ENCODE measurements at places on chromosomes 7 and 10.

GRCh38 chr10:15843695-15844094, 16.6 kb downstream of the MINDY3 start:
- no peak for DNase-seq

DNA sequence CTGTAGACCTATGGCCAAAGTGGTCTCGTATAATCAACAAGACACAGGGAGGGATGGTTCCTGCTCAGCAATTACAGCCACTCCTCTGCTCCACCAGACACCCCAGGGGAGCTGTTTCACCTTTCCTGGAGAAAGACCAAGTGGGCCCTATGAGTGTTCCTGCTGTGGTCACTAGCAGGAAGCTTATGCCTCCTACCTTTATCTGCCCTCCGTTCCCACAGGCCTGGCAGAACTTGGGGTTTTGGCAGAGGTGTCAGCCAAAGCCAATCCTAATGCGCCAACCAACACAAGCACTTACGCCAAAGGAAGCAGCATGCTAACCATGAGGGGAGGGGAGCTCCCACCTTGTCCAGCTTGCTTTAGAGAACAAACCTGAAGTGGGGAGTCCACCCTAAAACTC, 31.2 kb downstream of the XPNPEP1 start:
- DNase-seq: no peak

DNA sequence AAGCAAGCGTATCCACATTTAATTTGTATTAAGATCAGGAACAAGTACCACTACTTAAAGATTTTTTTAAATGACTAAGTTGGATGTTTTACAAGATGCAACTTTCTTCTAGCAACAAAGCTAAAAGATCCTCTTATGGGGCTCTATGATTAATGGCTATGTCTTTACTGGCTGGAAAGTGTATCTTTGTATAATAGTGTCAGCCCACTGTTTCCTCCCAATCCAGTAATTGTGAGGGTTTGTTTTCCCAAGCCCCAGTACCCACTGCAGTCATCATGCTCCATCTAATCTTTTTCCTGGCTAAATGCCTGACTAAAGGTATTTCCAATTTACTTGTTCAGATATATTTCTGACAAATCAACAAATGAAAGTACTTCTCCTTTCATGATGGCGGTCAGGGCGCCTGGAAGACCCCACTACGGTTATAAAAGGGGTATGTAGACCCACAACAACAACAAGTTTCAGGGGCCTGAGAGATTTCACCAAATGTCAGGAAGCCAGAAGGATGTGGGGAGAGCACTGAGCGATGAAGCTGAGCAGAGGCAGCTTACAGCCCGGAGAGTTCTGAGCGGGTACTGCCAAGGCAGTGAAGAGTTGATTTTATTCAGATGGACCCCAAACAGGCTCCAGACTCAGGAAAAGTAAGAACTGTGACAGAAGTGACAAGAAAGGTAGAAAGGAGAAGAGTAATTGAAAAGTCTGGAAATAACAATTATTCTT, 222.6 kb upstream of the KLF14 start:
- no peak for DNase-seq

GRCh38 chr7:106248600-106248999, 36.2 kb downstream of the NAMPT start:
- no peak for DNase-seq

DNA sequence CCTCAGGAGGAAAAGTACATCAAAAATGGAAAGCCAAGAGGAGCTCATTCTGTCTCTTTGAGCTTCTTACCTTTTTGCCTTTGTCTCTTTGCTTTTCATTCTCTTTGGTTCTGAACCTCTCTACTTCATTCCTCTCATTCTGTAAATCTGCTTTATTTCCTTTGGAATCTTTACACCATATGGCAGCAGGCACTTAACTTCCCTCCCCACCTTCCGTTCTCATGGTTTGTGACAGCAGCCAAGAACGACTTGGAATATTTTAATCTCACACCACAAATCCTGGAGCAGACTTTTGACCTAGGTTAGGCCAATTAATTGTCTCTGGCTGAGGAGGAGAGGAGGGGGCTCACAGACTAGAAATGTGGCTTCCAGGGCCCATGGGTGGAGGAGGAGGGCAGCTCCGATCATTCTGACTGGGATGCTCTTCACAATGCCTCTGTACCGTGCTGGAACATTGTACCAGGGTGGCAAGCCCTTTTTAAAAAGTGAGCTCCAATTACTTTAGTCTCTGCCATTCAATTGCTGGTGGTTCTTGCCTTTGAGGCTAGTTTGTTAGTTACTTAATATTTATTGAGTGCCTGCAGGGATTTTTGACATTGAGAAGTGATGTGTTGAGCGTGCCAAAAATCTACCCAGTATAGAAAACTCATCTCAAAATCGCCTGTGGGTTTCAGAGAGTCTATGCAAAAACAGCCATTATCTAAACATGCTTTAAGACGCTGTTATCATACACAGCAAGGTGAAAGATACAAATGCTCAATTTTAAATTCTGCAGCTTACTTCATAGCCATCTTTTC, 386.6 kb downstream of the DPP6 start:
- DNase-seq: no peak

DNA sequence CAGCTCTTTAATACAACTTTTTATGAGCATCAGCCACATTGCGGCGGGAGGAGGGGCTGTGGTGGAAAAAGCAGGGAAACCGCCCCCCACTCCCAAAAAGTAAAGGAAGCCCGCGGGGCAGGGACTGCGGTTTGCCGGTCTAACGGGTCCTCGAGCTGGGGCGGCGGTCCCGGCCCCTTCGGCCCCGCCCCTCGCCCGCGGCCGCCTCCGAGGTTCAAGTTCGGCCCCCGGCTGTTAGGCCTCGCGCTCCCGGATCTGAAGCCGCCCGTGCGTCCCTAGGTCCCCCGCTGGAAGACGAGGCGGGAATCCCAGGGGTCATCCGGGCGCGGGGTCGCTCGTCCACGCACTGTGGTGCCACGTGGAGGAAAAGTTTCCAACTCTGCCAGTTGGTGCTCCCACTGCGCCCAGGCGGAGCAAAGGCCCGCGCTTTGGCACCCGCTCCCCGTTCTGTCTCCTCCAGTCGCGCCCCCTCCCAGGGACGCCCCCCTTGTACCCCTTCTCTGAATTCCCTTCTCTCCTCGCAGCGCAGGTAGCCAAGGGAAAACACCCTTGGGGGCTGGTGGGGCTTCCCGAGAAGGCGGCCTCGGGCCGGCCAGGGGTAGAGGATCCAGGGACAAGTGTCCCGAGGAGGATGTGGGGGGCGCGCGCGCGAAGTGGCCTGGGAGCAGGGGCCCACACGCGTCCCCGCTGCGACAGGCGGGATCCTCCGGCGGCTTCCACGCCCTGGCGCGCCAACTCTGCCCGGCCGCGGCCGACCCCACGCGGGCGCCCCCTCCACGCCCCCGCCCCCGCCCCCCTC, 798 bp upstream of the AUTS2 start:
- peak; percentile 70 for DNase-seq

DNA sequence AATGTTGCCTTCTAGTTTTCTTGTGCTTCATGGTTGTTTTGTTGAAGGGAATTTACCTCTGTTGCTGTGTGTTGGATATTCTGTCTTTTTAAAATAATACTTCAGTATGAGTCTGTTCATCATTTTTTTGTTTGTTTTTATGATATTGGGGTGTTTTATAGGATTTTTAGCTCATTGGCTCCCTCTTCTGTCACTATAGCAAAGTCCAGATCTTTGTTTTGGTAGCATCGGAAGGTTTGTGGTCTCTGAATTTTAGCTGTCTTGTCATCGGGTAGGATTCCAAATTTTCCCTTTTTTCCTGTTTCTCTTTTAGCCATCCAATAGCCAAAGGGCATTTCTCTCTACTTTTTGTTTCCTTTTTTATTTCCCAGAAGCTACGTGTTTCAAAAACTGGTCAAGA, 91.4 kb downstream of the EXOC4 start:
- no peak for DNase-seq

- no peak for DNase-seq
Observed at GRCh38 chr7:73452999-73453635, 19.5 kb downstream of the FZD9 start.

- DNase-seq: no peak
Observed at GRCh38 chr10:100551196-100551595, 15.5 kb downstream of the HIF1AN start.

- no peak for DNase-seq
Observed at GRCh38 chr10:1774796-1775195, 37.5 kb upstream of the ADARB2 start.

- DNase-seq: no peak
Observed at GRCh38 chr7:107998660-107999480, 4.1 kb downstream of the LAMB1 start.

- DNase-seq: no peak
Observed at GRCh38 chr7:95440394-95441038, 5.7 kb upstream of the PON2 start.

DNA sequence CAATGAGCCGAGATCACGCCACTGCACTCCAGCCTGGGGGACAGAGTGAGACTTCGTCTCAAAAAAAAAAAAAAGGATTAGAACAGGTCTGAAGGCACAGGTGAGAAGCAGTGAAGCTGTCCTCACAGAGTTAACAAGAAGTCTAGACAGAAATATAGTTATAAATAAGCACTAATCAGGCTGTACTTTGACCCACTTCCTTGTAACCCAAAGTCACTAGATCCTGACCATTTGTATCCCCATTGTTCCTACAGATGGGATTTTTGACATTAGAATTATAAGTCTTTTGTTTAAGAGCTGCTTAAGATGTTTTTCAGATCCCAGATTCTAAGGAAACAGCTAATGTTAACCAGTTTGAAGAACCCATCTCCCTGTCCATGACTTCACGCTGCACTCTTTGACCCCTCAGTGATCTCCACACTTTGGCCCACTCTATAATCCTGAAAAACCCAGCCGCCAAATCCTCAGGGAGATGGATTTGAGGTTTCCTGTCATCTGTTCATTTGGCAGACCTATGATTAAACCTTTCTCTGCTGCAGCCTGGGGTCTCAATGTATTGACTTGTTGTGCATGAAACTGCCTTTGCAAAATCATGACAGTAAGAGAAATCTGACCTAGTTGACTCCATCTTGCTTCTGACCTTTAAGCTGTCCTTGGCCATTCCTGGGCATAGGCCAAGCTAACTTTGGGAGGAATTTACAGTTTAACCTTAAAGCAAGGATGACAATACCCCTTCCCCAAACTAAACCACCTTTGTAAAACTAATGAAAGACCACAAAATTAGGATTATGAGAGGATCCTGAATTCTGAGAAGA, 11.4 kb downstream of the SSMEM1 start:
- no peak for DNase-seq

DNA sequence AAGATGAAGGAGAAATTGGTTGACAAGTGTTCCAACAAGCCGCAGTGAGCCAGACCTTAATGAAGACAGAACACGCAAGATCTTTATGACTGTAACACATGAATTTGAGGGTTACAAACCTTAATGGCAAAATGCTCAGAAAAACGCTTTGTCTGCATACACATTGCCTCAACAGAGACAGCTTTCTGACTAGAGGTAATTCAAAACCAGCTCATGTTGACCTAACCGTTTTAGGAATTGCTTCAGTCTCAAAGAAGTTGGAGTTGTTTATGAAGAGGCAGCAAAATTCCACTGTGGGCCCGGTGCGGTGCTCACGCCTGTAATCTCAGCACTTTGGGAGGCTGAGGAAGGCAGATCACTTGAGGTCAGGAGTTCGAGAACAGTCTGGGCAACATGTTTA, 2.2 kb upstream of the GTF2I start:
- no peak for DNase-seq

DNA sequence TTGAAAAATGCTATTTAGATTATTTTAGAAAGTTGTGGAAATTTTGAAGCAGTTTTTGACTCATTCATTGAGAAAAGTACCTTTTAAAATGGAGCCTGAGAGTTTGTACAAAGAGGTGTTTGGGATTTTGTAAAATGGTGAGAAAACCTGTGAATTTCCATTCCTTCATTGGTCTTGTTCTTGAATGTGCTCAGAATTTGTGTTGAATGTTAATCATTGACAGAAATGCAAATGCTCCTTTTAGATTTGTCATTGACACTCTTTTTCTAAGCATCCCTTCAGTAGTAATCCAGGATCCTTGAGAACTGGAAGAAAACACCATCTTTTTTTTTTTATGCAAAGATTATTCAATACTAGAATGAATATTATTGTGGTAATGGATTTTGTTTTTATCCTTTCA, 74.8 kb downstream of the LCOR start:
- DNase-seq: no peak

DNA sequence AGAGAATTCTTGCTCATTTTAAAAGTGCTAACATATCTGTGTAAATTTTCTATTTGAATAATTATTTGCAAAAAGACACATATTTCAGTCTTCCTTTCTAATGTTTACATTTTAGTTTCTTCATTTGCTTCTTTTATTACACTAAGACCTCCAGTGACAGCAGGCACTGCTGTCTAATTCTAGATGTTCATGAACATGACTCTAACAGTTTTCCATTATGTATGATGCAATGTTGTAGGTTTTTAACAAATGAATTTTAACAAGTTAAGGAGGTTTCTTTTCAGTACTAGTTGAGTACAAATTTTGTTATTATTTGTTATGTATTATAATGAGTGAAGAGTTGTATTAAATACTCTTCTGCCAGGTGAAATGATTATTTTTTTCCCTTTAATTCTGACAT, 83.6 kb downstream of the GRB10 start:
- DNase-seq: no peak

GRCh38 chr7:53466371-53466770, 430.9 kb downstream of the POM121L12 start:
- no peak for DNase-seq

- no peak for DNase-seq
Observed at GRCh38 chr10:59082249-59082648, 94.2 kb upstream of the PHYHIPL start.

DNA sequence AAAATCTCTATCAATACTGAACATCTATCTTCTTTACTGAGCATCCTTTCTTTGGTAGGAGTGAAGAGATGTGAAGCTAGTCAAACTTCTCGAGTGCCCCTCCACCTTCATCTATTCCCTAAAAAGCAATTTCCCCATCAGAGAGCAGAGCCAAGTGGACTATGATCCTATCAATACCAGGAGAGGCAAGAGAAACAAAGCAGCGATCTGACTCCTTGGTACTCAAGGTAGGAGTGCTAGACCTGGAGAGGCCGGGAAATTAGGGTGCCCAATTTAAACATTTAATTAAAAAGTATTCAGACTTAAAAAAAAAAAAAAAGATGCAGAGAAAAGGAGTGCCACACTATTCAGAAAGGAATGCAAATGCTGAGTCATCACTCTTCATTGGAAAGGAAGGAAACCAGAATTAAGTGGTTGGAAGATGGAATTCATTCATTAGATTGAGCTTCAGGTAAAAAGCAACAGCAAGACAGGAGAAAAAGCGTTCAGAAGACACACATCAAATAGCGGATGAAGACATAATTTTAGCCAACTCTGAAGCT, 1.6 kb downstream of the TIAL1 start:
- DNase-seq: no peak

GRCh38 chr7:95607561-95607960, 11.2 kb upstream of the PDK4 start:
- DNase-seq: no peak

DNA sequence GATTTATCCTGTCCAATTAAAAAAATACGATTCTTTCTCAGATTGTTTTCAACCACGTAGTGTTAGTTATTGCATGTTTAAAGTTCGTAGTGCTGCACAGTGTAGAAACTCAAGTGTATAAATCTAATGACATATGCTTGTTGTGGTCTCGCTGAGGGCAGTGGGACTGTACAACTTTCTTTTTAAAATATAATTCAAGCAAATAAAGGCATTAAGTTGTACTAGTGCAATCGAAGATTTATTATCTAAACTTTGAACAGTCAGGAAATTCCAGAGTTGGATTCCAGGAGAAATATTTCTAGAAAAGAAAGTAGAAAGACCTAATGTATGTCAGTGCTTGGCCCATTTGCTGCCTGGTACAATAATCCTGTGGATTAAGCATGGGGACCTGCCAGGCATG, 124.1 kb upstream of the HPS1 start:
- DNase-seq: no peak

- no peak for DNase-seq
Observed at GRCh38 chr10:43939939-43940820, 291.5 kb upstream of the ZNF32 start.

Measured in NCI-H1092 treated with DMSO at 0.1 percent for 48 hours (cell line).